Smooth muscle cell of the brain vasculature (primary cell): ENCODE measurements at places on chromosomes 6 and 20.

GRCh38 chr20:35768731-35769664 lies 2.8 kb upstream of the PHF20 start:
- peak; percentile 90 for DNase-seq

- no peak for DNase-seq
Observed at GRCh38 chr20:24942679-24943078, 6.4 kb upstream of the CST7 start.

GRCh38 chr6:133314947-133315346 lies 73.8 kb downstream of the EYA4 start:
- DNase-seq = no peak

GRCh38 chr6:43824703-43825064 lies 54.7 kb downstream of the VEGFA start:
- DNase-seq = no peak

GRCh38 chr6:154954347-154954746 lies 40.8 kb upstream of the TIAM2 start:
- DNase-seq = no peak

- no peak for DNase-seq
Observed at GRCh38 chr6:33430334-33430733, 10.5 kb downstream of the SYNGAP1 start.

GRCh38 chr6:129364037-129364436 lies 345.9 kb downstream of the ARHGAP18 start:
- DNase-seq = no peak

- no peak for DNase-seq
Observed at GRCh38 chr6:104940238-104940892, 16.5 kb upstream of the LIN28B start.

DNA sequence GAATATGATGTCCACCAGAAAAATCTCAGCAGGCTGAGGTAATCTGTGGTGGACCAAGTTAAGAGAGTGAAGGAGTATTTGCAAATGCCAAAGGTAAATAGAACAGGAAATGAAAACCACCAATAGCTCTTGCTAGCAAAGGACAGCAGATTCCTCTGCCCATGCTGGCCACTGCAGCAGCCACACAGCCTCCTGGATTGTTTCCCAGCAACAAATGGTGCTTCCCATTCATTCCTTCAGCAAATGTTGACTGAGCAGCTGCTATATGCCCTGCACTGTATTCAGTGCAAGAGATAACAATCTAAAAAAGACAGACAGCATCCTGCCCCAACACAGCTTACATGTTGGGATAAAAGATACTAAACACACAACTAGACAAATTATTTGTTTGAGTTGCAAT lies 11.0 kb downstream of the ROS1 start:
- no peak for DNase-seq

- DNase-seq = no peak
Observed at GRCh38 chr6:87897013-87897412, 150.6 kb upstream of the SPACA1 start.

DNA sequence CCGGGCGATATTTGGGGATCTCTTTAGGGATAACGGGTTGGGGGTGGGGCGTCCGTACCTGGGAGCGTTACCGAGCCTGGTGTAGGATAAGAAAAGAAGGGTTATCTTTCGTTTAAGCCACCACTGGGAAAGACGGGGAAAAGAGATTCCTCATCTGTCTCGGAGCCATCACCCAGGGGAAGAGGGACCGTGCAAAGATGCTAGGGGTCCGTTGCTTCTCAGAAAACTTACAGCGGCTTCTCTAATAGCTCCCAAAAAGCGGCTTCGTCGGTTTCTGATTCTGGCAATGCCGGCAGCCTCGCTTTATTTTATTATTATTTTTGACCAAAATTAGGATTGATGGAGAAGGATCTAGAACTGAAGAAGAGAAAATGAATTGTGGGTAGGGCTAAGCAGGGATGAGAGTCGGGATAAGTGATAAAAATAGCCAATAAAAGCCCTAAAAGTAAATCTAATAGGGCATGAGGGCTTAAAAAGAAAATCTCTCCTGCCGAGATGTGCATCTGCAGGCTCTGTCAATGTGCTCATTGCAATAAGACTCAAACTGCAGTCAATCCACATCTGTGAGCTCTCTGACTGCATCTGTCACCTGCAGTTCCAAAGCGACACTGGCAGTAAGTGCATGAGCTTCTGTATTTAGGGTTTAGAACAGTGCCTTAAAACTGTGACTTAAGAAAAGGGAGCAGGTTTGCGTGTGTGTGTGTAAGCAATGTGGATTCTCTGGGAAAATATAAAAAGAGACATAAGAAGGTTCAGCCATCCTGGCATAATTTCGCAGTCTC lies 801 bp downstream of the TBPL1 start:
- no peak for DNase-seq

GRCh38 chr6:163543321-163543720 lies 128.8 kb downstream of the QKI start:
- DNase-seq = no peak

DNA sequence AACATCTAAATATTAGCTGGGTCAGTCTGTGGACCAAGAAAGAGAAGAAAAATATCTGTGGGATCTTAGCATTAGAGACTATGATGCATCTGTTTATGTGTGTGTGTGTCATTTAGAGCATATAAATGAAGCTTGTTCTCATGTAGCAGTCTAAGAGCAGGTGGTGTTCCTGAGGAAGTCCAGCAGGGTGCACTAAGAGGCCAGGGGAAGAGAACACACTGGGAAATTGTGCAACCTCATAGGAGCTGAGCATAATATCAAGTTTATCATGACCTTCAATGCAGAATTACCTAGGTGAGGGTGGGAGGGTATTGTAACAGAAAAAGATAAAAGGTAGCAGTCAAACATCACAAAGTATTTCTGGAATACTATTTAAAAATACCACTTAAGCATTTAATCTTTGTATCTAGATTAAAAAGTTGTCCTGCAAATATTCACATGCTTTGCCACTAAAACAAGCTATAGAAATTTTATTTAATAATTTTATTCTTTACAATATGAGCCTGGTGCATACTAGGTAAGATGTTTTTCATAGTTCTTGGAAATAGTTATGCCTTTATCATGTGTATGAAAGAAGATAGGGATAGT lies 80.5 kb downstream of the SMPDL3A start:
- DNase-seq = peak; percentile 9

- DNase-seq = no peak
Observed at GRCh38 chr20:53748176-53748575, 154.5 kb upstream of the ZNF217 start.

DNA sequence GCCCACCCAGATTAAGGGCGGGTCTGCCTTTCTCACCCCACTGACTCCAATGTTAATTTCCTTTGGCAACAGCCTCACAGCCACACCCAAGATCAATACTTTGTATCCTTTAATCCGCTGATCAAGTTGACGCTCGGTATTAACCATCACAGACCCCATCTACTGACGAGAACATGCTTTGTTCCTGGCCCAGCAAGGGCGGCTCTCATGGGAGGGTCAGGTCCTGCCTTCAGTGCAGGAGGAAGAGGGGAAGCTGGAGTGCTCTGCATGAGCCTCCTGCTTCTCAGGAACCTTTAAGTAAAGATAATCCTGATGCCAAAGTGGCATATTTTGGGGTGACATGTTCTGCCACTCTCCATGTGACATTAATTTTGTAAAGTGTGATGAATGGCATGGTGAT lies 8.3 kb downstream of the KIF25 start:
- no peak for DNase-seq

- DNase-seq = no peak
Observed at GRCh38 chr6:85008296-85009009, 244.1 kb upstream of the TBX18 start.

DNA sequence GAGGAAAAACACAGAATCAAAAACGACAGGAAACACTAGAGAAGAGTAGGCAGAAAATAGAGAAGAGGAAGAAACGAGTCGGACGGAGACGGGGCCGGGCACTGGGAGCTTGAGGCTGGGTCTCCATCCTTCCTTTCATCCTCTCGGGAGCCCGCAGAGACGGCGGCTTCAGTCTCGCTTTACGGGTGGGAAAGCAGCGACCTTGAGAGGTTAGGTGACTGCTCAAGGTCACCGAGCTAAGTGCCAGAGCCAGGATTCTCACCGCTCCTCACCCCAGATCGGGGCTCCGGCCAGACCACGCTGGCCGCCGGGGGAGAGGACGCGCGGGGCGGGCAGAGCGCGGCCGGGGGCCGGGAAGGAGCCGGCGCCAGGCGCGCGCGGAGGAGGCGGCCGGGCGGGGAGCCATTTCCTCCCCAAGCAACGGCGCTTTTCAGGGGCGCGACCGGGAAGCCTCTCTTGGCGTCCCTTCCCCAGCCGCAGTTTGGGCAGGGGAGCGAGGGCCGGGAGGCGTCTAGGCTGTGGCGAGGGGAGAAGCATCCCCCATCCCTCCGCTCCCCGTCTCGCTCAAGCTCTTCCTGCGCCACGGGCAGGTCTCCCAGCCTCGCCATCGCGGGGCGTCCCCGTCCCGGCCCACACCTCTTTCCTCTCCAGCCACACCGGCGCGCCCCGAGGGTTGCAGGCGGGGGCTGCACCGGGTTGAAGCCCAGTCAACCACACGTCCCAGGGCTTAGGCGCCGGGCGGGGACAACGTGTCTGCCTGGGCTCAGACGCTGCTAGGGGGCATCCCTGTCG lies 24.1 kb upstream of the MAP3K7 start:
- no peak for DNase-seq

DNA sequence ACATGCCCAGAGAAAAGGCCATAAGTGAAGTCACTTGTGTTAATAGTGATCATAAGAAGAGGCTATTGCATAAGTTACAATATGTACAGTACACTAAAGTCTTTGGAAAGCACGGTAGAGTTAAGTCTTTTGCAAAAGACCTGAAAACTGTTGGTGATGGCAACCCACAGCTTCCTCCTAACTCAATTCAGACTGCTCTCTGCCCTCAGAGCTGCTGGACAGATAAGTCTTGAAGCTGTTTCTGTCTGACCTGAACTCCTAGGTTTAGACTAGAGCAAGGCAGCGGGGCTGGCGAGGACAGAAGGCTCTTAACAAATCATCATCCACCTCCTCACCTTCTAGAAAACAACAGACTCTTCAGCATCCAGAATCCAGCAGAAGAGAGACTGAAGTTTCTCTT lies 125.4 kb downstream of the CD24 start:
- no peak for DNase-seq

DNA sequence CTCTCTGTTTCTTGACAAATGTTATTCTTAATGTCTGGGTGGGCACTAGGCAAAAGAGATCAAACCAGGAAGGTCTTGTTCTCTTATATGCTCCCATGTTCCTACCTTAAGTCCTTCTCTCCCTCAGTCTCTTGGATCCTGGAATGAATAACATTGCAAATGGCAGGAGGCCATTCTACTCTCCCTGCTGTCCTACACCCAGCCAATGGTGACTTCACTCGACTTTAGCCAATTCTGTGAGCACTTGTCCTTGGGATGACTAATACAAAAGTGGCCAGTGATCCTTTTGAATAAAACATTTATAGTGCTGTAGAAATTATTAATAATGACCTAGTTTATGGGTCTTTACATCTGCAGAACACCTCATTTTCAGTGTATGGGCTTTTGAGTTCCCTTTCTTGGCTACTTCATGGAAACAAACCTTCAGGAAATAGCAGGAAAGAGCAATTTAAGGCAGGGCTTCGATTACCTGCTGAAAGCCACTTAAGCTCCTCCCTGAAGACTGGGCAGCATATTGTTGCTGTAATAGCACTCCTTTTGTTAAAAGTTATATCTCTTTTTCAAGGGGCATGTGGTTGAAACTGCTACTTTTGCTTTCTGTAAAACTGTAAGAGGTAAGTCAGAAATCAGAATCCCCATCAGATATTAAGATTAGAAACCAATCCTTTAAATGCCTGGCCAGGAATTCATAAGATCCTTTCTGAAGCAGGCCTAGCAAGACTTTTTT lies 10.5 kb downstream of the OTOR start:
- DNase-seq = no peak

DNA sequence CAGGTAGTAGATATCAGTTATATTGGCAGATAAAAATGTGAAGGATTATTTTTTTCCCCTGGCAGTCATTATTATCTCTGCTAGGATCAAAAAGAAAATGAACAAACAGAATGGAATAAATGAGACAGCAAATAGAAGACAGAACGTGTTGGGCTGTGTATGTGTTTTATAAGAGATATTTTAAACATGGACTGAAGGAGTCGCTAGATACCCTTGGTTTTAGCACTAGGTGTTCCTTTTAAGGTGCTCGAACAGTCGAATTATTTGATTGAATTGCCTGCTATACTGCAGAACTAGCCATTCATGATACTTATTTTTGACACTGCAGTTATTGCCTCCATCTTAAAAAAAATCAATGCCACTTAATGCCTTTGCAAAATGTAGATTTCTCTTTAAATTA lies 3.7 kb downstream of the GRIK2 start:
- DNase-seq = no peak

GRCh38 chr20:41309817-41310216 lies 7.7 kb downstream of the ZHX3 start:
- no peak for DNase-seq

DNA sequence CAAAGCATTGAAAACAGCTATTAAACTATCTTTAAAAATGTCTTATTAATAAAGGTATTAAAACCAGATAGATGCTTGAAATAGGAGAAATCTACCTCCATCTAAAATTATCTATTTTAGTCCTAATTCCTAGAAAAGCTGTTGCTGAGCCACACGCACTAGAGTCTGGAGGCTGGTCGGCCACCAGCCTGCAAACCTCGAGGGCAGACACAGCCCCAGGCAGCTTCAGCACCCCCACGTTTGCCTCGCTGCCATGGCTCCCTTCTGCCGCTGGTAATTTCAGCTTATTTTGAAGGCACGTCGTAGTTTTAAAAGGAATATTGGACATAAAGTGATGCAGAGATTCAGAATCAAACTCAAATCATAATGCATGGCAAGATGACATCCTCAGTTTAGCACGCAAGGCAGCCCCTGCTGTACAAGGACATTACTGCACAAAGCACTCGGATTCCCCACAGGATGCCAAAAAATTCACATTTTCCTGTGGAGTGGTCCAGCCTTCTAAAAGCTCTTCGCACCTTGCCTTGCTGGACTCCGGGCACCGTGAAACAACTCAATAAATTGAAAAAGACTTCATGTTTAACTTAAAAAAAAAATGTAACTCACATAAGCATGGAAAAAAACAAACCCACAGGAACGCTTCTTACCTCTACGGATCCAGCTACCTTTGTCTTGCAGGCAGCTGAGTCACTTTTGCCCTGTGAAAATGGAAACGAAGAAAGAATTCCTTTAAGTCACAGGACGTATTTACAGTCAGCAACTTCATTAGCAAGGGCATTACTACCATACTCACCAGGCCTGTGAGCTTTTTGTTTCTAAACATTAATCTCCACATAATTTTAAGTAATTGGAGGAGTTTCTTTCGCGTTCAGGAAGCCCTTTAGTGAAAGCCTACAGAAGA lies 143.4 kb upstream of the RPS6KA2 start:
- no peak for DNase-seq

DNA sequence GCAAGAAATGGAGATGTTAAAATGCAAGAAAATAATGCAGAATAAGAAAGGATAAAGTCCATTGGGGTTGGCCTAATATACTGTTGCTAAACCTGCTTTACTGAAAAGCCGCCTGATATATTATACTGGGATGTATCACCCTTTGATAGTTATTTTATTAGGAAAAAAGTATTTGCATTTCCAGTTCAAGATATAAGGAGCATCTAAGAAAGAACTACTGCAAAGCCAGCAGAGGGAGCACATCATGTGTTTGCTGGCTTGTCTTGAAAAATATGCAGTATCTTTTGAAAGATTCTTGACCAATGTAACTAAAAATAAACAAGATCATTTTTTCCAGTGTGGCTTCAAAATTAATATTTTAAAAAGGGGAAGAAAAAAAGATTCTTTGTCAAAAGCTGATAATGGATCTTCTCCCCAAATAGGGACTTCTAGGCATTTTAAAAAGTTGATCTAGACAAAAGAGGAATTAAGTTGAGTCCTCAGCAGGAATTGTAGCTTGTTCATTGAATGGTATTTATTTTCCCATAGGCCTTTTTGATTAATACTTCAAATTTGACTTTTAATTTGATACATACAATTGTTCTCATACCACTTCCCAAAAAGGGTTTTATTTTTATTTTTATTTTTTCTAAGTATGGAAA lies 214.9 kb downstream of the ZFAND3 start:
- peak; percentile 7 for DNase-seq
